ENCODE measurements at places on chromosomes 2 and 18.
A peak's percentile ranks its signal among the peaks of the same experiment; 100 is the strongest.

DNA sequence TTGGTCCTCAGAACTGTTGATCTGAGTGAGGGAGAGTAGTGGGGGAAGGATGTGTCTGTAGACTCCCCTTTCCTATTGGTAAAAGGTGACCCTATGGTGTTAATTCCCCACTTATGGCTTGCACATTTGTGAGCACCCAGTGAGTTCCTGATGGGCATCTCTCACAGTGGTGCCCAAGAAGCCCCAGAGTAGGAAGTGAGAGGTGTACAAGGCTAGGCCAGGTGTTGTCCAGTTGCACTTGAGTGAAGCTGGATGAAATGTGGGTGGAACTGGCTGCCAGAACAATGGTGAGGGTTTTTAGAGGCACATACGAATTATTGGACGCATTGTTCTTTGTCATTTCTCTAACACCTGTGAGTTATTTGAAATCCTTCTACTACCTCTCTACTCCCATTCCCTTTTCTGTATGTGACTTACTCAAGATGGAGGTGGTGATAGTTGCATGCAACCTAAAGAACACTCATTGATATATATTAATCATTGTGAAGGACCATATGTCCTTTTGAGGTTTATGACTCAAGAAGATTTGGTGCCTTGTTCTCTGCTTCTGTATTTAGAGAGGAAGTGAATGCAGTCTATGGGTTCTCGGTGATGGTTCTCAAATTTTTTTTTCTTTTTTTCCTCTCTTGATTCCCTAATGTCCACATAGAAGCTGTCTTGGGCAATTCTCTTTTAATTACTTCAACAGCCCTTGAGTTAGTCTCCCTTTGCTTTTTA, 162.7 kb downstream of the FSHR start:
- DNase-seq, result no peak

GRCh38 chr2:24245986-24246776, 71.3 kb downstream of the FAM228A start:
- no peak for DNase-seq

GRCh38 chr2:85892216-85892944, 3.6 kb upstream of the ST3GAL5 start:
- DNase-seq, result no peak

DNA sequence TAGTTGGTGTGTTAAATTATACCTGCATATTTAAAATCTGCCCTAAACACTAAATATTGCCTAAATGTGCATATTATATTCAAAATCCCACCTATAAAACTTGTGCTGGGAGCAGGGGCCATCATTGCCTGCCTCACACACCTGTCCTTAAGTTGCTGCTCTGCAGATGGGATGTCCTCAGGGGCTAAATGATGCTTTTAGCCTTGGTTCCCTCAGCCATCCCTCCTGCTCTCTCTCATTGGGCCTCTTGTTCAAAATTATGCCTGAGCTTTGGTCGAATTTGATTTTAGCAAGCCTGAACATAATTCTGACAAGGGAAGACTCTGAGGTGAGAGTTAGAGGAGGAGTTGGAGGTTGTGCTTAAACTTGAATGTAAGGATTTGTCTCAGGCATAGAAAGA, 318.3 kb upstream of the RAB12 start:
- no peak for DNase-seq

- no peak for DNase-seq
These were observed 37.2 kb upstream of the SLC8A1 start for GRCh38 chr2:40488927-40489677.

DNA sequence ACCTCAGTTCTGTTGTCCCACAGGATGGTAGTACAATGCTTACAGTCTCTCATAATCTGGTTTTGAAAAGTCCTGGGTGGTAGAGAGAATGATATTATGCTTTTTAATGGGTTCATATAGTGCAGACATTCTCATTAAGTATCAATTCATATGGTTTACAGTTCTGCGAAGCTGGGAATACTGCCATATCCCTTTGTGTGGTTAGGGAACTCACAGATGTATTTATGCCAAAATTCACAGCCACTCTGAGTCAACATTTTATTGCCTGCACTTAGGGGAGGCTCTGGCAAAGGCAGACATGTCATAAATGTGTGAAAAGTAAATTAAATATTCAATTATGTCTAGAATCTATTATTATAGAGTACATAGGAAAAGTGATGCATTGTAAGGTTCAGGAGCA, 808.2 kb downstream of the SUCLG1 start:
- DNase-seq, result no peak

DNA sequence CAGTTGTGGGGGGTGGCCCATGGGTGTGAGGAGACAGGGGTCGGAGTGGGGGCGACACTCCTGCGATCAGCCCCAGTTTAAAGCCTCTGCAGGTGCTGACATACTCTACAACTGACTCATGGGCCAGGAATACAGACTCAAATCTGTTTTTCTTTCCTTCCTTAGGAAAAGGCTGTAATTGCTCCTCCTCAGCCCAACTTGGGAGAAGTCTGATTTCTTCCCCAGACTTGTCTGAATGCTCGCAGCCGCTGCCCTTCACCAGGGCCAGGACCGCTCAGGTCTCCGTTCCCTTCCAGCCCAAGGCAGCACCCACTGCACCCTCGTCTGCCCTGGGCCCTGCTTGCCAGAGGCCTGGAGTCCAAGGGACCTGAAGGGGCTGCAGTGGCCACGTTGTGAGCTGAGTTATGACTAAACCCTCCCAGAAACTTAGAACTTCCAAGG, 41.3 kb downstream of the RHOB start:
- no peak for DNase-seq

DNA sequence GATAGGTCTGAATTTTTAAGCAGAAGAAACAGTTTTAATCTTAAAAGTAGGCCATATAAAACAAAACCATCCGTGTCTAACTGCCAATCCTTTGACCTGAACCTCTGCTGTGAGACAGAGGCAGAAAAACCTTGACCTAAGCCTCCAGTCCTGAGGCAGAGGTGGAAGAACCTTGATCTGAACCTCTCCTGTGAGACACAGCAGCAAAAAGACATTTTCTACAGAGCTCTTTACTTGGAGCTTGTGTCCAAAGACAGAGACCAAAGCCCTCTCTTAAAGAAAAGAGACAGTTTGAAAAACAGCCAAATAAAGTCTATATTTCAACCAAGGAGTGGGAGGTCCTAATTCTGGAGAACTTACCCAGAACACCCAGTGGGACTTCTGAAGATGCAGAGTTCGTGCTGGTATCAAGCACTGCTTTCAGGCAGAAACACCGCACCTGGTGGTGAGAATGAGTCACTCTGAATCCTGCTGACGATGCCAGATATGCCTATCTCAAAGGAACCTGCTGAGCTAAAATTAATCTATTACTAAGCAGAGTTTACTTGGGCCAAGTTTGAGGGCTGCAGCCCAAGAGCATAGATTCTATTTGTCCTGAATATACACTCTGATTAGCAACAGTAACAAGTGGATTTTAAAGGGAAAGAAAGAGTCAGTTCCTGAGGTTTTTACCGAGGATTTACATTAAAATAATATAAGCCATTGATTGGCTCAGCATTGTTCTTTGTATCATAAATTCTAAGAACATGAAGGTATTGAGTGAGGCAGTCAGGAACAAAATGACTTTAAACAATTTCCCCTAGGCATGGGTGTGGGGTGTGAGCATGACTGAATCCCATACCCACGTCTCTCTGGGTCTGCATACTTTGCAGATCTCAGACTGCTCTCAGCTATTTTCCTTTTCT, 806.4 kb downstream of the TRIB2 start:
- peak; percentile 72 for DNase-seq

DNA sequence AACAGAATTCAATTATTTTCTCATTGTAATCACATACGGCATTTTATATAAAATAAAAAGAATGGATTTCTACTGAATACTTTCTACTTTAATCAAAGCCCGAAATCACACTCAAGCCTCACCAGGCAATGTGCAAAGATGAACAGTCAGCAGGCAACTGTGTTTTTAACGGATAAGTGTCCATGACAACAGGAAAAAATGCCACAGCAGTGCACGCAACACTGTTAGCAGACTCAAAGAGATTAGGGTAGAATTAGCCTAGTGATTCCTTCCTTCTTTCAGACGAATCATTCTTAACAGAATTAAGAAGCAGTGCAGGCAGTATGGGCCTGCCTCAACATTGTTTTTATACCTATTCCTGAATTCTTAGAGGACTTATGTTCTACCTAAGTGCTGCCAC, 135.6 kb downstream of the CDH2 start:
- no peak for DNase-seq

DNA sequence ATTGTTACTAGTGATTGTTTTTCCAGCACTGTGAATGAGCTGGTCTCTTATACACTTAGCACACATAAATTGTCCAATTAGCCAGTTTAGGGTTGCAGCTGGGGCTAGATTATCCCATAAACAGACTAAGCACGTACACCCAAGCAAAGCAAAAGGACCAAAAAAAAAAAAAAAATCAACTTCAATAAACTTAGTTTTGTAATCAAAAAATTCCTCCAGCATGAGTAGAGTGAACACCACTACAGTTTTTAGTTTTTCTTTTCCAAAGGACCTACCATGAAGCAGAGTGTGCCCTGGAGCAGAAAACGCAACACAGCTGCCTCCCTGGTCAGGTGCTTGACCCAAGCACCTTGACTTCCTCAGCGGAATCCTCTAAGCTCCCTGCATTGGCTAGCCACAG, 249.4 kb upstream of the SLC14A2 start:
- no peak for DNase-seq

DNA sequence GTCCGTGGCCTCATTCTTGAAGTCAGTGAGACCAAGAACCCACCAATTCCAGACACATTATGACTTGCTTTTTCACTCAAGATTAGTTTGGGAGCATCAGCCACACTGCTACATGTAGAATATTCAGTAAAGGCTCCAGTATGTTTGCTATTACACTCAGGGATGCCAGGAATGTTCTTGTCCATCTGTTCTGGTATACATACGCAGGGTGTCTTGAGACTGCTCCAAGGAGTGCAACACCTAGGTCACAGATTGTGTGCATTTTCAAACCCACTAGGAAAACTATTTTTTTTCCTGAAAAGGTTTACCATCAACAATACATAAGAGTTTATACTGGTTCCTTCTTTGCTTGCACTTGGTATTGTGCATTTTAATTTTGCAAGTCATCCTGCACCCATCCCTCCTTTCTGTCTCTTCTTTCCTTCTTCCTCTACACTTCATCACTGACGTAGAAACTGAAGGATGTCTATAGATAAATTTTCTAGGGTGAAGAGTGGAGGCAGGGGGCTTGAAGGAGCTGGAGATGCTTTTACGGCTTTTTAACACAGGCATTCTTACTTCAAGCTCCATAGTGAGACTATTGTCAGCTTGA, 35.3 kb upstream of the MAP2 start:
- no peak for DNase-seq

GRCh38 chr18:49168281-49168985, 217.7 kb upstream of the SMAD7 start:
- no peak for DNase-seq

- DNase-seq, result no peak
These were observed 116.7 kb upstream of the CHST9 start for GRCh38 chr18:27301615-27302378.

- DNase-seq, result no peak
These were observed 125.0 kb downstream of the LRP2 start for GRCh38 chr2:169237286-169237685.

DNA sequence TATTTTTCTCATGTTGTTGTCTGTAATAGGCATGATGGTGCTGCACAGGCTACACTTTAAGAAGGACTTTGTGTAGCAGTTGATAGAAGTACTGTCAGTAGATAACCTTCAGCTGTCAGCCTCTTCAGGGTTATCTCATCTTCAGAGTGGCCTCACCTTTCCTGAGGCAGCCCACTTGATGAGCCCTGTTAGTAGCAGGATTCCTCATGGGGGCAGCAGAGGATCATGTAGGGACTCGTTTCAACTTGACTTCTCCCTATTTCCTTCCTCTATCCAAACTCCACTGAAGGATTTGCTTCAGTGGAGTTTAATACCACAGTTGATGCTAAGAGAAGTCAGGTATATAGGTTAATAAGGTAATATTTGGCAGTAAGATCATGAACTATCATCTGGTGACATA, 530.3 kb upstream of the FSIP2 start:
- peak; percentile 73 for DNase-seq

- DNase-seq, result no peak
These were observed 73.5 kb downstream of the PHLPP1 start for GRCh38 chr18:62788876-62789275.

DNA sequence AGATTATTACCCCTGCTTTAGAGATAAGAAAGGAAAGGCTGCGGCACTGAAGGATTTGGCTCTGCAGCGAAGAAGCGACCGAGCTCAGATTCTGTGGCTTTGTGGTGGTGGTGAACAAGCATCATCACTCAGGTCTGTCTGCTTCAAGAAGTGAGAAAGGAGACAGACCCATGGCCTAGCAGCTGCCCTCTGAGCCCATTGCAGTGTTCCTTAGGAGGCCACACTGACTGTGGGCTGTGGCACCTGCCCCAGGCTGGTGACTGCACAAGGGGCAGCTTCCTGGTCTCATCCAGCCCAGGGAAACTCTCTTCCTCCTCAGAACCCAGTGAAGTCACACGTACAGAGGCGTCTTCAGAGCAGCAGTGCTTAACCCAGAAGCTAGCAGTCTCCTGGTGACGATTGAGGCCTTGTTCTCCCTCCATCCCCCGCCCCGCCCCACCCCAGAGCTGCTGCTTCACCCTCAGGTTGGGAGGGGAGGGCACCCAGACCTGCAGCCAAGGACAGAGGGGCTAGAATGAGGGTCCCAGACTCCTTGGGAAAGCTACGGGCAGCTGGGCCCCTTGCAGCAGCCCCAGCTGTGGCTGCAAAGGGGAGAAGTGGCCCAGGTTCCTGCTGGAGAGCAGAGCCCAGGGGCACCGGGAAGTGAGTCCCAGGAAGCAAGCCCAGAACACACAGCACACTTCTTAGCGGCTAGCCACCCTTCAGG, 22.2 kb downstream of the BIN1 start:
- DNase-seq, result peak; percentile 18

- no peak for DNase-seq
These were observed 40.7 kb downstream of the INO80D start for GRCh38 chr2:206045251-206045650.

DNA sequence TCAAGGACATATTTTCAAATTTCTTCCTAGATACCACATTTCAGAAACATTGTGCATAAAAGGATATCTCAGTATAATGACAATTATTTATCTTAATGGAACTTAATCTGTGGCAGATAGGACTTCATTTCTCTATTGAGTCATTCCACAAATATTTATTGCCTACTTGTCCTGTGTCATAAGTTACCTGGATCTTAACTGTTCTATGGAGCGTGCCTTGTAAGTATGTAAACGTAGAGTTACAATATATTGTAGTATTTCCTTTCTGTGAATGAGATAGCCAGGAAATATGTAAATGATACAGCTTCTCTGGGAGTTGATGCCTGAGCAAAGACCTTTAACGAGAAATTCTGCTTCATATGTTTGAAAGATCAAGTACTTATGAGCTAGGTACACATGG, 2.5 kb downstream of the AGFG1 start:
- no peak for DNase-seq

All from Calu3 (cell line).